ENCODE measurements at places on chromosomes 4 and X.
A peak's percentile ranks its signal among the peaks of the same experiment; 100 is the strongest.

DNA sequence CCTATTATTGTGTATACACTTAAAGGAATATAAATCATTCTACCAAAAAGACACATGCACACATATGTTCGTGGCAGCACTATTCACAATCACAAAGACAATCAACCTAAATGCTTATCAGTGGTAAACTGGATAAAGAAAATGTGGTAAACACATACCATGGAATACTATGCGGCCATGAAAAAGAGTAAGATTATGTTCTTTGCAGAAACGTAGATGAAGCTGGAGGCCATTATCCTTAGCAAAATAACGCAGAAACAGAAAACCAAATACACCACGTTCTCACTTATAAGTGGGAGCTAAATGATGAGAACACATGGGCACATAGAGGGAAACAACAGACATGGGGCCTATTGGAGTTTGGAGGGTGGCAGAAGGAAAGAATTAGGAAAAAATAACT, 593.2 kb downstream of the DMD start:
- no peak for DNase-seq

- DNase-seq: no peak
Observed at GRCh38 chrX:13048280-13048679, 3.9 kb upstream of the FAM9C start.

GRCh38 chr4:135319685-135320084, 1118.1 kb upstream of the PABPC4L start:
- DNase-seq: no peak

DNA sequence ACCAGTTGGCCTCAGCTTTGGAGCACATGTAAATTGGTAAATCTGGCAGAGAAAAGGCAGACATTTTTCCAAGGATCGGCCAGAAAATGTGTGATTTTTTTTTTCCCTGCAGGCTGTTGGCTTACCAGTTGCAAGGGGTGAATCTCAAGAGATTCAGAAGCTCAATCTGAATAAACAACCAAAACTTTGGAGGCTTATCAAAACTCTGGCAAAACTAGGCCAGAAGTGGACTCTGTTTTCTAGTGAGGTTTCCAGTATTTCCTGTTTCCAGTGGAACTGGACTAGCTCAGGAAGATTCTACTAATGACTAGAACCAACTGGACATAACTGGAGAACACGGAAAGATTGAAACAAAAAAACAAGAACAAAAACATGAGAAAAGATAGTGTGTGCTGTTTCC, 191.3 kb downstream of the SMIM20 start:
- no peak for DNase-seq

DNA sequence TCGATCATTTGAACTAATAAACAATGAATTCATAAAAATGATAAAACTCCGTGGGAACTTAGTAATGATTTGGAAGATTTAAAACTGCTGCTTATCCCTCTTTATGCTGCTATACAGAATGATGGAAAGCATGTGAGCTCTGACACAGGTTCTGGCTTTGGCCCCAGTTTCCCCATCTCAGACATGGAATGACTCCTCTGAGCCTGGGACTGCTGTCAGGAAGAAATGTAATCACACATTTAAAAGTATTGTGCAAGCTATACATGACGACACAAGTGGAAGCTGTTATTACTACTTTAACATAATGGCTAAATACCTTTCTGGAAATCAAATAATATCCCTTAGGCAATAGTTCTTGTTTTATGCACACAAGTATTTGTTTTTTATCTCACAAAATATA, 161.7 kb downstream of the DCHS2 start:
- DNase-seq: no peak

- no peak for DNase-seq
Observed at GRCh38 chrX:357035-357692, 29.5 kb downstream of the PPP2R3B start.

GRCh38 chrX:132461886-132462285, 27.0 kb downstream of the MBNL3 start:
- DNase-seq: no peak

GRCh38 chr4:118836301-118837120, 585 bp upstream of the SEC24D start:
- peak; percentile 21 for DNase-seq

GRCh38 chr4:3874525-3875110, 108.4 kb downstream of the ADRA2C start:
- no peak for DNase-seq

DNA sequence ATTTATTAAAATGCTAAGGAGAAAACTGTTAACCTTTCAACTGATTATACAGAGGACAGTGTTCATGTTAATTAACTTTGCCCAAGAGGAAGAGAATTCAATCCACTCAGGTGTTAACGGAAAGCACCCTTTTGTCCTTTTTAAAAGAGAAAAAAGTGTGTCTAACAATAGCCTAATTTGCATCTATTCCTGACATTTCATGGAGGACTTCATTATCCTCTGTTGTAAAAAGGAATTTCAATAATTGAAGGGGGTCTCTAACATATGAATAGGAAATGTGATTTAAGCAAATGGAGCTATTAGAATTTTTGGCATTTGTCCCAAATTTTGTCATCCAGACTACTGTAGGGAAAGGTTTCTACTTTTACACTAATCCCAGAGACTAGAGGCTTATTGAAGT, 44.6 kb upstream of the GC start:
- no peak for DNase-seq

DNA sequence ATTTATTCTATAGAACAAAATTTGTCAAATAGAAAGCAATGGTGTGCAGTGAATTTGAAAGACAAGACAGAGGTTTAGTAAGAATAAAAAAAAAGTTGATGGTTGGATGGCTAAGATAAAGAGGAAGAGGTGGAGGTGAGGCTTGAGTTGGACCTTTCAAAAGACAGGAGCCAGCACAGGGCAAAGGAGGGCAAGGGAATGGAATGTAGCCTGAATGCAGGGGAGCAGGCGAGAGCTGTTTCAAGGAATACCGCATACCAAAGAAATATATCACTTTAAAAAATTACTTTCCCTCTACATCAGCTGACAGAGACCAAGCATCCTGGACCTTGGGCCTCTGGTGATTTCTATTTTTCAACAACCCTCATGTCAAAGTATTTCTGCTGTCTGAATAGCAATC, 38.0 kb upstream of the CXXC4 start:
- no peak for DNase-seq

- DNase-seq: no peak
Observed at GRCh38 chr4:182697094-182697493, 220.1 kb downstream of the DCTD start.

- no peak for DNase-seq
Observed at GRCh38 chr4:7382634-7383014, 52.1 kb downstream of the PSAPL1 start.

GRCh38 chr4:88108747-88109122, 49.7 kb downstream of the ABCG2 start:
- no peak for DNase-seq

DNA sequence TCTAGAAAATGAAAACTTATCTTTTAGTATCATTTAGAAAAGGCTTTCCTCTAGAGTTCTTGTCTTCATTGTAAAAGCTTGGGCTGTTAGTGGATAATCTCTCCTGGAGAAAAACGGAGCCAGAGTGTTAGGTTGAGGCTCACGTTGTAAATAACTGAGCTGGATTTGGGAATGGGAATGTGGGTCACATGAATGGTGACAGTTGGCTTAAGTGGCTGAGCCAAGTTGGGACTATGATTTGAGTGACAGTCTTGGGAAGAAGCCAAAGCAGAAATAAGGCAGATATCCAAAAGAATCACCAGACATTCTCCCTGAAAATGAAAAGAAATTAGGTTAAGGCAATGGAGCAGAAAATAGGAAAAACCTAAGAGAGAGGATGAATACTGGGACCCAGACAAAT, 33.6 kb upstream of the PDGFC start:
- DNase-seq: no peak

- DNase-seq: no peak
Observed at GRCh38 chr4:109177096-109177810, 125.2 kb downstream of the COL25A1 start.

DNA sequence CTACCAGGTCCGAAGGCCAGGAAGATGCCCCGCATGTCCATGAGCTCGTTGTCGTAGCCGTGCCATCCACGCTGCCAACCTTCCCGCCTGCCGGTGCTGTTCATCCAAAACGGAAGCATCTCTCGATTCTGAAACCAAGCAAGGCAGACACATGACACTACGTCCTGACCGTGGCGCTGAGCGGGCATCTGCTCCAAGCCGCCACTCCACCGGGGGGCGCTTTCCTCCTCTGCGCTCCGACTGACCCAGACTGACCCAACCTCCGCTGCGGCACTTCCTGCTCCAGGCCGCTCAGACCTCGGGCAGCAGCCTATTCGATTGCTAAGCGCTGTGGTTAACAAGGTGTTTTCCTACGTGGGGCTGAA, 120.5 kb downstream of the ENPP6 start:
- DNase-seq: no peak

DNA sequence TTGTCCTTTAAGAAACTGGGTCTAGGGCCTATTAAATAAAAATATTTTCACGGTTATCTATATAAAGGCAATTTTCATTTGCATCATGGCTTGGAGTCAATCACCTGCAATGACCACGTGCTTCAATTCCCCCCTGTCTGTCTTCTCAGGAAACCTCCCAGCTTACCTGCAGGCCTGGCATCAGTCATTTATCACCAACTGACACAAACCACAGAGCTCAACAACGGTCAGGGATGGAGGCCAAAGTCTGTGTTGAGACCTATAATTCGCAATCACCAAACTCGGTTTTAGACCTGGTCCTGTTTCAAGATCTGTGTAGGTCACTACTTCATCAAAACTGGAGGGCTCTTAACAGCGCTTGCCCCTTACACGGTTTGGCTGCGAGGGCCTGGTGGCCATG, 1.9 kb downstream of the SLC9A7 start:
- no peak for DNase-seq

GRCh38 chrX:2608638-2609430, 82.3 kb upstream of the CD99 start:
- DNase-seq: peak; percentile 82

GRCh38 chrX:93319609-93320008, 353.8 kb downstream of the NAP1L3 start:
- no peak for DNase-seq

GRCh38 chr4:99458911-99459447, 23.8 kb upstream of the ADH7 start:
- DNase-seq: no peak

DNA sequence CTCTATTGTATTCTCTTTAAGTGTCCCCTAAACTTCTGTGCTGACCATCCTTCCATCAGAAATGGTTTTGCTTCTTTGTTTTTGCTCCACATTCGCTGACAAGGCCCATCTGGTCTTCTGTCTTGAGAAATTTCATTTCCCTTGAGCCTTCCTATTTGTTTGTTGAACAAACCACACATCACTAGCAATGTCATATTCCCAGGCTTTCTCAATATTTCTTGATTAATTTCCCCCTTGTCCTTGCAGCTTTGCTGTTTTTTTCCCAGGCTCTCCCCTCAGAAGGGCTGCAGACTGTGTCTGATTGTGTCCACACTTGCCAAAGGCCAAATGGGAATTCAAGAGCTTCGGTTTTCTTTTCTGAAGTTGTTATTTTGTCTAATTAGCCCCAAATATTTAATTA, 158.9 kb downstream of the MID1IP1 start:
- no peak for DNase-seq

DNA sequence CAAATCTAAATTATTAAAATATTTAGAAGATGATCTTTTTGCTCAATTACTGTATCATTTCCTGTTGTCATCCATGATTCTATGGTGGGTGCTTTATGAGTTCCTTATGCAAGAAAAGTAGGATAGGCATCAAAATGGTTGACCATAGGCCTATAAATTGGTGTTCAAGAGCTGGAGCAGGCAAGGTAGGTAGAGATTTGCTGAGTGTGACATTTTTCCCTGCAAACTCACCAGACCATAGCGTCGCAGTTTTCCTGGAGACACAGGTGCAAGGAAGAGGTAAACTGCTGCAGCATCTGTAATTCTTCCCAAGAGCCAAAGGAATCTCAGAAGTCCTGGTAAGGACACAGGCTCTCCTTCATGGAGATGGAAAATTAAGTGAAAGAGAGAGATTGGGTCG, 33.7 kb upstream of the DCLK2 start:
- no peak for DNase-seq

Measured in stimulated activated CD4-positive, alpha-beta T cell treated with anti-CD3 and anti-CD28 coated beads, TNF-alpha, amount 100 ng/mL, for 4 hours (primary cell).